Upper lobe of right lung (tissue), 1 donor: ENCODE measurements at places on chromosomes 16 and 17.
A peak's percentile ranks its signal among the peaks of the same experiment; 100 is the strongest.

- no peak for DNase-seq
Measured at GRCh38 chr17:41199421-41200078, 9.9 kb downstream of the KRTAP9-1 start.

GRCh38 chr16:8541868-8542267 lies 48.4 kb downstream of the TMEM114 start:
- no peak for DNase-seq

GRCh38 chr17:69608808-69609472 lies 194.4 kb downstream of the MAP2K6 start:
- DNase-seq: no peak

DNA sequence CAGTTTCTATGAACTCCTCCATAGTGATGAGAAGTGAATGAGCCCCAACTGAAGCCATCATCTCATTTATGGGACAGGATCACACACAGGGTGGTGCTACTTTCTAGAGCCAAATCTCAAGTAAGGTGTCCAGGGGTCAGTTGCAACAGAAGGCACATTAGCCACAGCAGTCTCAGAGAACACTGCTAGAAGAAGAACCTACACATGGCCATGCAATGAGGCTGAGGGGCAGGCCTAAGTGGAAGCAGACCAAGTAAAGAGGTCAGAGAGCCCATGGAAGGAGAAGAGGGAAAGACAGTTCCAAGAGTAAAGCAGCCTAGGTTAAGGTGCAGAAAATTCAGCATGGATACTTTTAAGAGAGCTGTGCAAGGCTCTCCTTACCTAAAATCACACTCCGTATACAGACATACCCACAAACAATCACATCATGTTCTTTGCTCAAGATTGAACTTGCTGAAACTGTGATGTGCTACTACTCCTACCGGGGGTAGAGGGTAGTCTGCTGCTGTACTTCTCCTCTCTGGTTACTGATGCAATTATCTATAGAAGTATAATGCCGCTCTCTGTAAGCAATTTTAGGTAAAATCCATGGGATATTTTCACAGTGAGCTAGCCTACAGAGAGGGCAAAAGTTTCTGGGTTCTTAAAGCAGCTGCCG lies 1.7 kb downstream of the ABCA8 start:
- DNase-seq: no peak

GRCh38 chr17:8712698-8713097 lies 31.9 kb downstream of the CCDC42 start:
- DNase-seq: no peak

DNA sequence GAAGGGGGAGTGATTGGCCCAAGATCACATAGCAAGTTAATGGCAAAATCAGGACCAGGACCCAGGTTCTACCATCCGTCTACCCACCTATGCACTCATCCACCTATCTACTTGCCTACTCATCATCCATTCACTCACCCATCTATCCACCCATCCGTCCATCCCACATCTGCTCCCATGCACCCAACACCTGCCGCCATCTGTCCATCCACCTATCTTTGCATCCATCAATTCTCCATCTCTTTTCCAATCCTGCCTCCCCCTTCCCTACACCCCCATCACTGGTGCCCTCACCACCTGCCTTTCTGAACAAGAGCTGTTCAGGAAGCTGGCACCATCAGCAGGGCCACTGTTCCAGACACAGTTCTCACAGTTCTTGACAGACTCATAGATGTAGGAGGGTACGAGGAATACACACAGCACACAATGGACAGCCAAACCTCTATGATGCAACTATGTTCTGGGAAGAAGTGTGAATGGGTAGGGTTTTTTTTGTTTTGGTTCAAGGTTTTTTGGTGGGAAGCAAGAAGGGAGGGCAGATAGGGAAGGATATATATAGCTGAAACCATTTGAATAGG lies 4.5 kb downstream of the SAMD14 start:
- DNase-seq: no peak

GRCh38 chr16:78866521-78866920 lies 734.0 kb downstream of the MAF start:
- DNase-seq: no peak

DNA sequence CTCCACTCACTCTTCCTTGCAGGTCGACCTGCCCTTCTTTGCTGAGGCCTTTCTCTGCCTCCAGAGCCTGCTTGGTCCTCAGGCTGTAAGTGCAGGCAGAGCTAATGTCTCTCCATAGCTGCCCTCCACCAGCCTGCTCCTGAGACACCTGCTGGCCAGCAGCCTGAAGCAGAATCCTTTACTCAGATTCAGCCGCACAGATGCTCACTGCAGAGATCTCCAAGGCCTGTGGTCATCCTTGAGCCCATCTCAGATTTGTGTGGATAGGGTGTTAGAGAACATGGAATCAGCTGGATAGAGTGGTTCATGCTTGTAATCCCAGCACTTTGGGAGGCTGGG lies 11.5 kb downstream of the DEXI start:
- DNase-seq: peak; percentile 63

GRCh38 chr17:72812823-72813222 lies 279.7 kb downstream of the SLC39A11 start:
- DNase-seq: no peak

DNA sequence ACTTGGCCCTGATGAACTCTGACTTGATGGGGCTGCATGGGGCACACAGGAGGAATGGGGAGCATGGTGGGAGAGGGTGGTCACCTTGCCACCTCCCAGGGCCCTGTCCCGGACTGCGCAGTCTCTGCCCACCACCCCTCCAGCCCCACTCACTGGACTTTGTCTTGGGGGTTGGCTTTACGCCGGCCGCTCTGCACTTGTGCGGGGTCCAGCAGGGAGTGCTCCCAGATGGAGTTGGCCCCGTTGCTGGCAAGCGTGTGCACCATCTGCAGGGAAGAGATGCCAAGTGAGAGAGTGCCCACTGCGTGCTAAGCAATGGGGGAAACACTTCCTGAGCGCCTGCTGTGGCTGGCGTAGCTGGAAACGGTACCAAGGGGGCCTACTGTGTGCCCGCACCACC lies 6.7 kb downstream of the GIT1 start:
- no peak for DNase-seq

DNA sequence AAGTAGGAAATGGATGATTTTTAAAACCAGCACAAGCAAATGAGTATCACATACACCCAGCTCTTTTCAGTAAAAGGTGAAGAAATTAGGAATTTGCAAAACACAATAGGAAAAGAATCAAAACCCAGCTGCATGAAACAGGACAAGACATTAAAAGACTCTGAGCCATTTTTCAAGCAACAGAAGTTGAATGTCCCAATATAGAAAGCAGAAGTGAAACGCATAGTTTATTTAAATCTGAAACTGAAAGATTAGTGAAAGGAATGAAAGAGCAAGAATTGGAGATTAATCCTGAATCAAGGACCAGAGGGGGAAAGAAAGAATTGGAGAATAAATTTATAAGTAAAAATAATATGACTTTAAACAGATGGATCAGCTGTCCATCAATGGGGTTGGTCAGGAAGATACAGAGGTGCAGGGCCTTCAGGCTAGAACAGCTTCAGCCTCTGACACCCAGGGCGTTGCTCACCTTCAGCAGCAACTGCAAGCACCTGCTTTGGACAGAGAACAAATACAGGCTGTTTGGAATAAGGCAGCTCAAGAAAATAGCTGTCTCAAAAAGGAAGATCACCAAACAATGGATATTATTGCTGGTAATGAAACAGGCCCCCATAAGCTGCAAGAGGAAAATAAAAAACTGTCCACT lies 3.9 kb upstream of the ARHGAP17 start:
- DNase-seq: no peak

GRCh38 chr17:6470751-6471521 lies 26.7 kb downstream of the PIMREG start:
- DNase-seq: no peak

DNA sequence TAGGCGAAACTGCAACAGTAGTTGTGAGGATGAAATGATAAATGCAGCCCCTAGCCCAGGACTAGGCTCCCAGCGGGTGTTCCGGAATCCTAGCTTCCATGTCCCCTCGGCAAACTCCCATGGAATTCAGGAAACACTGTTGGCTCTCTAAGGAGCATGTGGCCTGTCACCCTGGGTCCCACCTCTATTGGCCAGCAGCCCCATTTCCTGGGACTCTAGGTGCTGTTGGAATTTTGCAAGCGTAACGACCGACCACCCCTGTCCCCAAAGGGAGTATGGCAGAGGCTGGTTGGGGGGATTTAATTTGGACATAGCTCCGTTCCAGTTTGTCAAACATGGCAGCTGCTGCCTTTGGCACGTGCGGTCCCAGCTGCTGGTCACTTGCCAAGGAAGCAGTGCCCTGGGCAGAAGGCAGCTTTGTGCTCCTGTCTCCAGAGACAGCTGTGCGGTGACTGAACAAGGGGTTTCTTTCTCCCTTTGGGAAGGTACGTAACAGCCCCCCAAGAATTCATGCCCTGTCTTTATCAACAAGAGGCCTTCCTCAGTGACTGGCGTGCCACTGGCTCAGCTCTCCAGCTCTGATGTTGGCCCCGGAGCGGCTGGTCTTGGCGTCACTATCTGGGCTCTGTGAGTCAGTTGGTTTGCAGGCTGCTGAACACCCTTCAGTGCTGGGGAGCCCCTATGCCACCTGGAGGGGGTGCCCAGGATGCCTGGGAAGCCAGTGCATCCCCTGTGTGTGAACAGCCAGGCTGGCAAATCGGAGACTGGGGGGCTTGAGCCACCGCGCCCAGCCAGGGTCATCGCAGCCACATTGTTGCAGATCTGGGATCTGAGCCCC lies 235.2 kb upstream of the TNRC6C start:
- DNase-seq: no peak

- DNase-seq: no peak
Measured at GRCh38 chr17:46208997-46209396, 15.8 kb upstream of the KANSL1 start.

- no peak for DNase-seq
Measured at GRCh38 chr17:10992106-10992880, 154.4 kb upstream of the PIRT start.

GRCh38 chr16:68355447-68356248 lies 44.8 kb downstream of the PRMT7 start:
- DNase-seq: no peak

- no peak for DNase-seq
Measured at GRCh38 chr17:864315-864714, 82.2 kb downstream of the MRM3 start.

GRCh38 chr17:76500074-76500746 lies 1.0 kb downstream of the RHBDF2 start:
- DNase-seq: no peak

DNA sequence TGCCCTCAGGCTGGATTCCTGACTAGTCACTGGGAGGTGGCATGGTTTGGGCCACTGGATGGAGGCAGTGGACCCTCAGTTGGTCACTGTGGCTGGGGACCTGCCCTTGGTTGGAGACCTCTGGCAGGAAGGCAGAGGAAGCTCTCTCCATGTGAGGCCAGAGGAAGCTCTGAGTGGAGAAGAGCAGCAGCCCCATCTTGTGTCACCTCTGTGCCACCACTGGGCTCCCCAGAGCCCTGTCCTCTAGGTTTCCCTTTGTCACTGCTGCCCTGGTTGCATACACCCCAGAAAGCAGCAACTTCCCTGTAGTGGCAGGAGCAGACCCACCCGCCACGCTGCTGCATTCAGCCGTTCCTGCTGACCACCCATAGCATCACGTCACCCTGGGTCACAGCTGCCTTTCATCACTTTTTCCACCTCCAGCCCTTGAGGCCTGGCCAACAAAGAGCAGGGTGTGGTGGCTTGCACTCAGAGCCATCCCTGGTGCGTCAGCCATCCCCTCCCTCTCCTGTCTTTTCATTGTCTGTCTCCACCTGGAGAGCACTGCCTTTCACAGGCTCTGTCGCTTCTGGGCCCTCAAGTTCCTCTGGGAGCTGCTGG lies 11.9 kb downstream of the CTRL start:
- no peak for DNase-seq

- no peak for DNase-seq
Measured at GRCh38 chr17:73271072-73271471, 9.4 kb upstream of the CPSF4L start.

DNA sequence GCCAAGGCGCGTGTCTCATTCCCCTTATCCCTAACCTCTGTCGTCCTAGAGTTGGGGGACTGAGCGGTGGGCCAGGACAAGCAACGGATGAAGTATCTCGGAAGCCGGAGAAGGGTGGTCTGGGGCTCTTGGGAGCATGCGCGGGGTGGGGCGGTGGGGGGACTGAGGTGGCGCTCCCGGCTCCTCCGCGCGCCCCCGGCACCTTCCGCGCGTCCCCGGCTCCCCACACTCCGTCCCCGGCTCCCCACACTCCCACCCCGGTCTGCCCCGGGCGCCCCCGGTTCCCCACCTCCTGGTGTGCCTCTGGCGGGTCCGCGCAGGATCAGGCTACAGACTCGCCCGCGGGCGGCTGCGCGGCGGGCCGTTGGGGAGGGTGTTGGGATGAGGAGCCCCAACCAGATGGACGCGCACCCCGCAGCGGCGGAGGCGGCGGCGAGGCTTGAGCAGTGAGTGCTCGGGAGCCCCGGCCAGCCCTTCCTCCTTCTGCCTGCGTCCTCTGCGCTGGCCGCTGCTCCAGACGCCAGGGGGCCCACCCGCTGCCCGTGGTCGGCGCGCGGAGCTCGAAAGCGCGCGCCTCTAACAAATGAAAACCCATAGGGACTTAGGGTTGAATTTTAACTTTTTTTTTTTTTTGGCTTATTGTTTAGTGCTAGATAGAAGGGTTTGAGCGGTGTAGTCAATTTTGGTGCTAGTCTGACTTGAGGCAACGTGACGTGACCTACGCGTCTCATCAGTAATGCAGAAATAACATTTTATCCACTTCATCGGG lies 5.6 kb upstream of the CRYM start:
- DNase-seq: peak; percentile 76

DNA sequence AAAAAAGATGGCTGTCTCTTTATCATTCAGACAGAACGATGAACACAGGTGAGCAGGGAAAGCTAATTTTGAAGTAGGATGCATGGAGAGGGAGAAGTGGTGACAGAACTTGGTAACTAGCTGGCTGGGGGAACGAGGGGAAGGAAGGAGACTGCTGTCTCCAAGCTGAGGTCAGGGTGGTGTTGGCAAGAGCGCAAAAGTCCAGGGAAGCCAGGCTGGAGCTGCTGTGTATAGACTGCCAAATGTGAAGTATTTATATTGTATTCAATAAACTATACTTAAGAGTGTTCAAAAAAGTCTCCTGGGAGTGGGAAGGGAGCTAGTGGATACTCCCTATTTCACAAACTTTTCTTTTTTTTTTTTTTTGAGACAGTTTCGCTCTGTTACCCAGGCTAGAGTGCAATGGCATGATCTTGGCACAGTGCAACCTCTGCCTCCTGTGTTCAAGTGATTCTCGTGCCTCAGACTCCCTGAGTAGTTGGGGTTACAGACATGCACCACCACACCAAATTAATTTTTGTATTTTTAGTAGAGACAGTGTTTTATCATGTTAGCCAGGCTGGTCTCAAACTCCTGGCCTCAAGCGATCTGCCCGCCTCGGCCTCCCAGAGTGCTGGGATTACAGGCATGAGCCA lies 8.2 kb downstream of the TMEM106A start:
- DNase-seq: peak; percentile 39
